ENCODE measurements at places on chromosomes 11 and 22.

DNA sequence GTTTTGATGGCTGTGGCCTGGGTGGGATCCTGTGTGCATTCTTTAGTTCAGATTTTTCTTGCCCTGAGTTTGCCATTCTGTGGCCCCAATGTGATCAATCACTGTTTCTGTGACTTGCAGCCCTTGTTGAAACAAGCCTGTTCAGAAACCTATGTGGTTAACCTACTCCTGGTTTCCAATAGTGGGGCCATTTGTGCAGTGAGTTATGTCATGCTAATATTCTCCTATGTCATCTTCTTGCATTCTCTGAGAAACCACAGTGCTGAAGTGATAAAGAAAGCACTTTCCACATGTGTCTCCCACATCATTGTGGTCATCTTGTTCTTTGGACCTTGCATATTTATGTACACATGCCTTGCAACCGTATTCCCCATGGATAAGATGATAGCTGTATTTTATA is 620 bp downstream of the OR4C16 start:
- no peak for DNase-seq

DNA sequence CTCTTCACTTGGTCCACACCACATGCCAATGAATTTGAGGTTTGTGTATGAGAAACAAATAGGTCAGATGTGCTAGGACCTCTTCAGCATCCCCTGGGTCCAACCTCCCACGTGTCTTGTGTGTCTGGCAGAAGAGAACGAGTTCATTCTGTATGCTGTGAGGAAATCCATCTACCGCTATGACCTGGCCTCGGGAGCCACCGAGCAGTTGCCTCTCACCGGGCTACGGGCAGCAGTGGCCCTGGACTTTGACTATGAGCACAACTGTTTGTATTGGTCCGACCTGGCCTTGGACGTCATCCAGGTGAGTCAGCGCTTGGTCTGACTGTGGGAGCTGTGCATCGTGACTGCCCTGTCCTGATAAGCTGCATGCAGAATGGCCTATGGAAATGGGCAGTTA is 101.0 kb upstream of the SORL1-AS1 start:
- no peak for DNase-seq

- peak; percentile 56 for DNase-seq
These were observed 33.6 kb upstream of the MMP7 start for GRCh38 chr11:102564110-102564509.

DNA sequence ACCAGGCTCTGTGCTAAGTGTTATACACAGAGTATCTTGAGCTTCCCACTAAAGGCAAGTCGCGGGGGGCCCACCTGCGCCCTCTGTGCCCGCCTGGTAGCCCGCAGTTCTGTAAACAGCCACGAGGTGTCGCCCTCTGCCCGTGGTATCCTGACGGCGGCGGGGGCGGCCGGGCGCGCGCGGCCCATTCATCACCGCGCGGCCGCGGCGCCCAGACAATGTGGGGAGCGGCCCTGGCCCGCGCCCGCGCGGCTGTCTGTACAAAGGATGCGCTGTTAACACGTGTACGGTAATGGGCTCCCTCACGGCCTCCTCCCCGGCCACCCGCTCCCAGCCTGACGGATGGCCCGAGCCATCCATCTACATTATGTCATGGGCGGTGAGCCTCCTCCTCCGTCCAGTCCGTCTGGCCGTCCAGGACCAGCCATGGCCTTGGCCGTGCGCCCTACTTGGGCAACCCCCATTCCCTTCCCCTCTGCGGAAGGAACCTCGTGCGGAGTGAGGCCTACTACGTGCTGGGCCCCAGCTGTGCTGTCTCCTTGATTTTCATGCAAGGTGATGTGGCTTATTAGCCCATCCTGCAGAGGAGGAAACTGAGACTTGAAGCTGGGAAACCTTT is 99.4 kb downstream of the MIAT start:
- peak; percentile 64 for DNase-seq

- no peak for DNase-seq
These were observed 10.1 kb downstream of the POLR3H start for GRCh38 chr22:41534219-41534618.

DNA sequence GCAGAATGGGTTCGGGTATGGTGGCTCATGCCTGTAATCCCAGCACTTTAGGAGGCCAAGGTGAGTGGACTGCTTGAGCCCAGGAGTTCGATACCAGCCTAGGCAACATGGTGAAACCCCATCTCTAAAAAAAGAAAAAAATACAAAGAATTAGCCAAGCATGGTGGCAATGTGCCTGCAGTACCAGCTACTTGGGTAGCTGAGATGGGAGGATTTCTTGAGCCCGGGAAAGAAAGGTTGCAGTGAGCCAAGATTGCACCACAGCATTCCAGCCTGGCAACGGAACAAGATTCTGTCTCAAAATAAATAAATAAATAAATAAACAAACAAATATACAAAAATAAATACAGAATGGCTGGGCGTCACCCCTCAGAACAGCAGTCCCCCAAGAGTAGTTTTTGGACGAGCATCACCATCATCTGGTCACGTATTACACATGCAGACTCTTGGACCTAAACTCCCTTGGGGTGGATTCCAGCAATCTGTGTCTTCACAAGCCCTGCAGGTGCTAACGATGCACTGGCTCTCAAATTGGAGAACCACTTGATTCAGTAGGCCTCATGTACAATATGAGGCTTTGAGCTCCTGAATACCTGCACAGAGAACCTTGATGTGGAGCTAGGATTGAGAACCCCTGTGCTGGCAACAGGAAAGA is 33.5 kb downstream of the CLMP start:
- no peak for DNase-seq

GRCh38 chr11:103234974-103235373 is 125.7 kb downstream of the DYNC2H1 start:
- peak; percentile 86 for DNase-seq

GRCh38 chr11:34957206-34957605 is 40.8 kb downstream of the PDHX start:
- no peak for DNase-seq

DNA sequence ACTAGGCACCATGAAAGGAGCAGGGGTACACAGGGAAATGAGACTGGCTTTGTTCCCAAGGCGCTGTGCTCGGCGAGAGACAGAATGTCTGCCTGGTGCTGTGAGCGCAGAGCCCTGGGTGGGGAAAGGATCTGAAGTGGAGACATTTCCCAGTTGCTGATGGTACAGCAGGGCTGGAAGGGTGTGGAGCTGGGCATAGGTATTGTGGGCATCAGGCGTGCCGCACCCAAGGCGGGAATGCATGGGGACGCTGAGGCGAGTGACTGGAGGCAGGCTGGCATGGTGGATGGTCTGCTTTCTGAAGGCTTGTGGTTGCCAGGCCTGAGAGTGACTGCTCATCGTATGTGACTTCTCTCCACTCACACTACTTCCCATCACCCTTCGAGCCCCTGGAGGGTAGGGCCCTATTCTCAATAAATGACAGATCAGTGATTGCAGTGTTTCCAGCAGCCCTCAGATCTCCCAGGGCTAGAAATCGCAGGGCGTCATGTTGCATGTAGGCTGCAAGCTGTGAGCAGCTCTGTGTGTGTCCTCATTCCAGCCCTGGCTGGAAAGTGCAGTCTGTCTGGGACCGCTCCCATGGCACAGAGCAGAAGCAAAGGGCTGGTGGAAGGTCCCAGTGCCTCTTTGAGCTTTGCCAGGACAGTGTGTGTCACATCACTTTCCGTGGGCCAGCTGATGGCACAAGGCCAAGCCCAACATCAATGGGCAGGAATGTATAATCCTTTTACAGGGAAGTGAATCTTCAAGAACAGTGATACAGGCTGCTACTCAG is 67.7 kb downstream of the TBC1D22A start:
- peak; percentile 73 for DNase-seq

DNA sequence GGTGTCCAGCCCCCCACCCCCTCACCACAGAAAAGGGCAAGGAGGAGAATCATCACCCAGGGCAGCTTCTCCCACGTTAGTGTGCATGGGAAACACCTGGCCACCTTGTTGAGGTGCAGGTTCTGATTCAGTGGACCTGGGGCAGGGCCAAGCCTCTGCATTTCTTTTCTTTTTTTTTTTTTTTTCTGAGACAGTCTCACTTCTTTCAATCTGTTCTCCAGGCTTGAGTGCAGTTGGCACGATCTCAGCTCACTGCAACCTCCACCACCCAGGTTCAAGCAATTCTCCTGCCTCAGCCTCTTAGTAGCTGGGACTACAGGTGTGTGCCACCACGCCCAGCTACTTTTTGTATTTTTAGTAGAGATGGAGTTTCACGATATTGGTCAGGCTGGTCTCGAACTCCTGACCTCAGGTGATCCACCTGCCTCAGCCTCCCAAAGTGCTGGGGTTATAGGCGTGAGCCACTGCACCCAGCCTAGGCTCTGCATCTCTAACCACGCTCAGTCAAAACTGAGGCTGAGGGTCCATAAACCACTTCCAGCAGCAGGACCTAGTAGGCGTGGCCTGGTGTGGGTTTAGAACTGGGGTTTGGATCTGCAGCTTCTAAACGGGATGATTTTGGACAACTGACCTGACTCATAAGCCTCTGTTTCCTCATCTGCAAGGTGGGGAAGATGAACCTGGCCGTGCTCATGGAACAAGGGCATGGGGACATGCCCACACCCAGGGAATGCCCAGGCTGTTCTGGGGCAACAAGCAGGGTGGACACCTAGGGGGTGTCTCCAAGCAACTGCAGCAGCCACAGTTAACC is 734 bp downstream of the ZP1 start:
- no peak for DNase-seq

DNA sequence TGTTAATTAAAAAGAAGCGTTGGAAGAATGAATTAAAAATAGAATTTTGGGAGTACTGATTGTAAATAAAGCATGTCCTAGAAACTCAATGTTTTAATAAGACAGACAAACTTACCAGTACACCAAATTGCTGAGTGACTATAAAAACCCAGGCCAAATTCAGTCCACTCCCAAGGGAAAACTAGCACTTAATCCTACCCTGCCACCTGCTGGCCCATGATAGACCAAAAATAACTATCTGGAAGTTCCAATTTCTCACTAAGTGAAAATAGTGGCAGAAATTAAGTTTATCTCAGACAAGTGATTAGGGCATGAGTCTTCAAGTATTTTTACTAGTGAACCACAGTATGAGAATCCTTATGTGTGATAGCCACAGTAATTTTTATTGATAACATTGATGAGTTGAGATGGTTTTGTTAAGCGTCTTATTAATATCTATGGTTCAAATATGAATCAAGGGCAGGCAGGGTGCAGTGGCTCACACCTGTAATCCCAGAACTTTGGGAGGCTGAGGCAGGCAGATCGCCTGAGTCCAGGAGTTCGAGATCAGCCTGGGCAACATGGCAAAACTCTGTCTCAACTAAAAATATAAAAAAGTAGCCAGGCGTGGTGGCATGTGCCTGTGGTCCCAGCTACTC is 9.8 kb upstream of the DDX10 start:
- peak; percentile 75 for DNase-seq

- no peak for DNase-seq
These were observed 64.8 kb downstream of the TENM4 start for GRCh38 chr11:79375818-79376550.

- DNase-seq, result no peak
These were observed 13.2 kb downstream of the CARS1 start for GRCh38 chr11:3044004-3044403.

DNA sequence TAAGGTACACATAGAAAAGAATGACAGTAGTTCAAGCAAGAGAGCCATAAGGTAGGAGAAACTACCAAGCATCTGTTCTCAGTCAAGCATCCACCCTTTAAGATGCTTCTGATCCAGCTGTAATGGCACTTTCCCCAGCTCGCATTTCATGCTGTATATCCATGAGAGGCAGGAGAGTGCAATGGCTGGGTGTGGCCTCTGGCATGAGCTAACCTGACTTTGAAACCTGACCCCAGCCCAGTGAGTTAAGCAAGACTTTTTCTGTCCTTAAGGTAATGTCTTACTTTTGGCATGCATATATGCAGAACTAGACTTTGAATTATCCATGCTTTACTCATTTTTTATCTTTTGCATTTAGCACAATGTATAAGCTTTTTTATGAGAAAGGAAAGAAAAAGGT is 79.8 kb upstream of the CNTN5 start:
- no peak for DNase-seq

DNA sequence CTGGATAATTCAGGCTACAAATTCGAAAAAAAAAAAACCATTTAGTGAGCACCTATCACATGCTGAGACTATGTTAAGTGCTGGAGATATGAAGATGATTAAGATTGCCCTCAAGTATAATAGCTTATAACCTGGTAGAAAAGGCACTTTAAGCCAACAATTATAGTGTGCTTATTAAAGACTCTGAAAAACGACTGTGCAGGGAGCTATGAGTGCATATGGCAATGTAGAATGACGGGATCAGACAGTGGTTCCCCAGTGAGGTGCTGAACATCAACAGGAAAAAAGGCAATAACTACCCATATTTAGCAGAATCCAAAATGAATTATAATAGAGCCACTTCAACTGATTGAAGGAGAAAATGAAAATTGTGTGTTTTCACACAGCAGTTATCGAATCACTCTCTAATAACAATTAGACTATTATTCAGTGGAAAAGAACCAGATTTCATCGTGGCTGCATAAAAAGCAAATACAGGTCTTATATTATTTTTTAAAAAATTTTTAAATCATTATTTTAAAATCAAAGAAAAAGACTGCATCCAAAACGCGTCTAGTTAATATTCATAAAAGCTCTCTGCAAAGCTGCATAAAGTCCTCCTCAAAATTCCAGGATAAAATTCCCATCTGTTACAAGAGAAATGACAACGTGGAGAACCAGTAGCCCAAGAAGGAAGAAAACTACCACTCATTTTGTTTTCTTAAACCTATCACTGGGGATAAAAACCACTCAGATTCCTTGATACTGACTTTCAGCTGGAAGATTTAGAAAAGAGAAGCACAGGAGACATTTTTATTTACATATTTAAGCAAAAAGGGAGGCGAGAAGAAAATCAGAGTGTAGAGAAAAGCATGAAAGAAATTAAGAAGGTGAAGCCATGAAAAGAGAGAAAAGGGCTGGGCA is 1.1 kb downstream of the MTMR2 start:
- DNase-seq, result peak; percentile 50

GRCh38 chr22:26891429-26891828 is 234.0 kb downstream of the MIAT start:
- no peak for DNase-seq

- DNase-seq, result no peak
These were observed 308.9 kb downstream of the MN1 start for GRCh38 chr22:27492566-27493201.

- no peak for DNase-seq
These were observed 208.6 kb downstream of the CTTN start for GRCh38 chr11:70606951-70607330.

DNA sequence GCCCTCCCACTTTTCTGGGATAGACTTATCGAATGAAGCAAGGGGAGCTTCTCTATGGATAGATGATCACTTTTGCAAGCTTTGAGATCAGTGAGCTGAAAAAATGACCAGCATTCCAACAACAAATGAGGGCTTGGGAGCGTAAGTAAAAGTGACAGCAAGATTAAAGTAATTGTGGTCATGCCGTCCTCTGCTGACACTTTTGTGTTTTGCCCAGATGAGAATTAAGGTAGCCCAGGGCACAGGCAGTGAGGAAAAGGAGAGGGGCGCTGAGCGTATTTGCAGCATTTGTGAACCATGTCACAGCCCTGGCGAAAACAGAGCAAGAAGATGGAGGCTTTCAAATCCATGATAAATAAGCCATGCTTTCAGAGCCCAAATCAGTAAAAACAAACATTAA is 24.6 kb upstream of the TMA7B start:
- no peak for DNase-seq

GRCh38 chr11:11263238-11264005 is 89.6 kb downstream of the CSNK2A3 start:
- DNase-seq, result no peak

- no peak for DNase-seq
These were observed 15.5 kb upstream of the TSKU start for GRCh38 chr11:76767659-76768058.
